ENCODE measurements at places on chromosomes 3 and 15.
A peak's percentile ranks its signal among the peaks of the same experiment; 100 is the strongest.

DNA sequence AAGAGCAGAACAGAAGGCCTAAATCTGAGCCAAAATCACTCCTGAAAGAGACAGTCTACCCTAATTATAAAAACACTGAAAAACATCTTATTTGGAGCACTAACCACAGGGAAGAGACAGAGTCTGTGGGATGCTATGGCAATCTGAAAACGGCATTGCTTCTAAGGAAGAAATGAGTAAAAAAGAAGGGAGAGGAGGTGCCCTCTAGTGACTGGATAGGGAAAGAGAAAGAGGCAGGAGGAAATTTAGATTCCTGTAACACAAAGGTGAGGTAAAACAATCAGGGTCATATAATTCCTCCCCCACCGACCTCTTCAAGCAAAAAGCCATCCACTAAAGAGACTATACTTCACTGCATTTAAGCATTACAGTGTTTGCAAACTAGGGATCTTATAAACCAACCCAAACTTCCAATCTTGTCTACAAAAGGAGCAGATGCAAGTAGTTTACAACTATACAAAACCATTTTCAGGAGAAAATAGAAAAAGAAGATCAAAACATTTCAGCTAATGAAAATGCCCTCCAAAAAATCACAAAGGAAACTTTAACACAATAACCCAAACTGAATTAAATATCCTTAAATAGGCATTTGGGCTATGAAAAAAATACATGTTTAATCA, 32.6 kb downstream of the HACD2 start:
- no peak for DNase-seq

DNA sequence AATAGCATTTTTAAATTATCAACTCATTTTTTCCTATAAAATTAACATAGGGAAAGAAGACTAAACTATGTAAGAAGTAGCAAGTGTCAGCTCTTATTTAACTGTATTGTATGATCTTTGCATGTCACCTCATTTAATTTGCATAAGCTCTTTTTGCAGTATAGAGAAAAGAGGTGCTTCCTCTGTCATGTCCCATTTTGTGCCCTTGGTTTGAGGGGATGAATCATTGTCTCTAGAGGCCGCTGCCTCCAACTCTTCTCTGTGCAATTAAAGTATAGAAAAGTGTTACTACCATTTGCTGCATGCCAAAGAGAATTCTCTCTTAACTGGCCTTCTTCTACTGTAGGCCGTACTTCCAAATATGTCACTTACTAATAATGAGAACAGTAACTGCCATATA, 93.4 kb downstream of the LRRC28 start:
- DNase-seq = no peak

- peak; percentile 92 for DNase-seq
Observed at GRCh38 chr3:4980229-4981203, 1.3 kb downstream of the BHLHE40 start.

DNA sequence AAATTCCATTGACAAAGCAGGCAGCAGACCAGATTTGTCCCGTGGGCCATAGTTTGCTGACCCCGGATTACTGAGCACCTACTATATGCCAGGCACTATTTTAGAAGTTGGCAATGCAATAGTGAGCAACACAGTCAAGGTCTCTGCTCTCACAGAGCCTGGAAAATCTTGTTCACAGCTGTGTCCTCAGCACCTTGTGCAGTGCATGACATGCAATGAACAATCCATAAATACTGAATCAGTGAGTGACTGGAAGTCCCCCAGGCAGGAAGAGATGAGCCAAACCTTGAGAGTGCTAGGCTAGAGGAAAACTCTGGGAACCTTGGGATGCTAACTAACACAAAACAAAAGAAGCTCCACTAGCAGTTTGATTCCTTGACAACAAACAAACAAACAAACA, 14.4 kb downstream of the TM4SF1 start:
- DNase-seq = no peak

- DNase-seq = no peak
Observed at GRCh38 chr3:127132876-127133275, 60.1 kb upstream of the PRR23E start.

DNA sequence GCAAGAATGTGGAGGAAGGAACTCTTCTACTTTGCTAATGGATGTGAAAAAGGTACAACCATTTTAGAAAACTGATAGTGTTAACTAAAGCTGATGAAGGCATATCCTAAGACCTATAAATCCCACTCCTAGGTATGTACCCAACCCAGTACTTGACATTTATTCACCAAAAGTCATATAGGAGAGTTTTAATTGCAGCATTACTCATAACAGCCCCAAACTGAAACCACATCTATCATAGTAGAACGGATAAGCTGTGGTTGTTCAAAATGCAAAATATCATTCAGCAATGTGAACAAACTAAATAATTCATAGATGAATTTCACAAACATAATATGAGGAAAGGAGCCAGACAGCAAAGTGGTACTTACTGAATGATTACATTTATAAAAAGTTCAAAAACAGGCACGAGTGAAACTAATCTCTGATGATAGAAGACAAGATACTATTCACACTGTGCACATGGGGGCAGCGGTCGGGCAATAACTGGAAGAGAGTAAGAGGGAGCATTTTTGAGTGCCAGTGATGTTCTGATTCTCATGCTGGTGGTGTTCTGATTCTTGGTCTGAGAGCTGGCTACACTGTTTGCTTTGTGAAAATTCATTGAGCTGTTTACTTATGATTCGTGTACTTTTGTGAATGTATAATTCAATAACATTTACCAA, 34.3 kb downstream of the GOLIM4 start:
- DNase-seq = no peak

DNA sequence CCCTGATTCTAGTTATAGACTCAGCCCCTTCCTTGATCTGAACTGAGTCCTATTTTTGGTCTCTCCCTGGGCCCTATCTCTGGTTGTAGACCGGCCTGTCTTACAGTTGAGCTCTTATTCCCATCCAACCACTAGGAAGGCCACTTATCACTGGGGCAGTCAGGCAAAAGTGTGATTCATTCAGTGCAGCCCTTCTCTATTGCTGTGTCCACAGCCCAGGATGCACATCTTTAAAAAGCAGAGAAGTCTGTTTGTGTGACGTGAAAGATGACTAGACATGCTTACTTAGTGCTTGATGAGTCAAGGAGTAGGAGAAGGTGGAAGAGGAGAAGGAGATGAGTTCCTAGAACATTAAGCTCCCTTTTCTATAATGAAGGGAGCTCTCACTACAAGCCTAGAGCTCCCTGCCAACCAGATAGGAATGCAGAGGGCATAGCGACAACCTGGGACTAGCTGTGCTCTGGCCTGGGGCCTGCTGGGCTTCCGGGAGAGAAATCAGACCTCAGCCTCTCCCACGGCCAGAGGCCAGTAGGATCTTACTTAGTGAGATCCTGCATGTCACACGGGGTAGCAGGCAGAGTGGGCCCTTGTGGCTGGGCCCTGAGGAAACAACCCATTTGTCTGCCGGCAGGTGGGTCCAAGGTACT, 25.7 kb downstream of the INSYN1 start:
- no peak for DNase-seq

GRCh38 chr3:192929146-192929545, 11.5 kb upstream of the MB21D2 start:
- no peak for DNase-seq

GRCh38 chr3:65331730-65332129, 643.9 kb upstream of the ADAMTS9 start:
- no peak for DNase-seq

DNA sequence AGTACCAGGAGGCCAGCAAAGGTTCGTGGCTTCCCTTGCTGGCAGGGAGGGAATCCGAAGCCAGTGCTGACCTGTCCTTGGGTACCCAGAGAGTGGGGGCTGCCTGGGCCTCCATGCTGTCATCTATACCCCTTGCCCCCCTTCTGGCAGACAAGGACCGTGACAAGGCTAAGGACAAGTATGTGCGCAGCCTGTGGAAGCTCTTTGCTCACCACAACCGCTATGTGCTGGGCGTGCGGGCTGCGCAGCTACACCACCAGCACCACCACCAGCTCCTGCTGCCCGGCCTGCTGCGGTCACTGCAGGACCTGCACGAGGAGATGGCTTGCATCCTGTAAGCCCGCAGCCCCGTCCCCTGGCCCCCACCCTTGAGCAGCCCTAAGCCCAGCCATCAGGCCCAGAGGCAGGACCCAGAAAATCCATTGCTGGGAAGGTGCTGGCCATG, 2.8 kb downstream of the FES start:
- no peak for DNase-seq

DNA sequence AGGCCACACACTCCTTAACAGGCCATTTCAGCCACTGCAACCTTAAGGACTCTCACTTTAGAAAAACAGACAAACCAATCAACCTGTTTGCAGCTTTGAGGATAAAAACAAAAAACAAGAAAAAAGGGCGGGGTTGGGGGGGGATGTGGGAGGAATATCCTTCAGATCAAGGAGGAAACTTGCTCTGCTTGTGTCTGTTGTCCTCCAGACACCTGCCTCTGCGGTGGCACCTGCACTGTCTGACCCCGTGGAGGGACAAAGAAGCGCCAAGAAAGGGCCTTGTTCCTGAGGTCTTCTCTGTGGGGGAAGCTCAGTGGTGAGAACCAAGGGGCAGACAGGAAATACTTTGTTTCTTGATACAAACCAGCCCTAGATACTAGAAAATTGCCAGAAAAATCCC, 70.5 kb downstream of the POLR2M start:
- no peak for DNase-seq

DNA sequence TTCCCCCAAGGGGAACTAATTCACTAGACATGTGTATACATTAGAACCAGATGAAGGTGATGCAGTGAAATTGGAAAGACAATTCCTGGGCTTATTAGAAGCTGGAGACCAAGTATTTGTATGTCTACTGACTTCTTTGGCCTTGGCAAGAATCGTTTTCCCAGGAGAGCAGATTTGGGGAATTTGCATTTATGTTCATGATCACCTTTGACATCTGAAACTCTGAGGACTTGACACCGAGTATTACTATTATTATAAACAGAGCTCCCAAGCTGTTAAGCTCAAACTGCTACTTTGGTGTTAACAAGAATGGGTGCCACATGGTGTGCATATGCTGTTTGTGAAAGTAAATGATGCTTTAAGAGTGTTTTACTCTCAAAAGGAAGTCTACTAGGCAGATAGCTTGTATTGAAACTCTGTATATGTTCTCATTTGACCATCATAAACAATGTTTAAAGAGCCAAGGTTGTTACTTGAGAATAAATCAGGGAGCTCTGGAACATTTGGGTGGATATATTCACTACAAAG, 519.8 kb upstream of the GOLIM4 start:
- no peak for DNase-seq
